ENCODE measurements at places on chromosomes 7 and 10. TPM values are rescaled to one million over a fixed set of nuclear protein-coding genes. Genes with fewer than 3 reads are reported as not detected.
A peak's percentile ranks its signal among the peaks of the same experiment; 100 is the strongest.

- no peak for DNase-seq
These were observed 18.4 kb downstream of the IFT22 start for GRCh38 chr7:101303102-101303701.

ZNF239 gene
- total RNA-seq, result 12.7 TPM

DNA sequence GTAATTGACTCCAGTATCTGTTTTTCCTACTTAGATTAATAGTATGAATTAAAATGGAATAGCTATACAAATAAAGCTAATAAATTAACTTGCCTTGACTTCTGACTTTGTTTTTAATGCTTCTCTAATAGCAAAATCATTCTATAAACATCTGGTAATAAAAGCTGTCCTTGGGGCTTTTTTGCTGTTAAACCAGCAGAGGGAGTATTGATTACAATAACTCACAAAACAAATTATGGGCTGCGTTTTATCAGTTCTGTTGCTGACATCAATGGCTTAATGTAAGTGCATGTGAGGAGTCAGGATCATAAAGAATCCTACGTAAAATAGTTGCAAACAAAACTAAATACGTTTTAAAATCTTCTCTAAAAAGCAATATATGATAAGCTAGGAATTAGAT is 667.8 kb downstream of the PCDH15 start:
- DNase-seq, result no peak

SFTPD gene
- not detected for total RNA-seq

DNA sequence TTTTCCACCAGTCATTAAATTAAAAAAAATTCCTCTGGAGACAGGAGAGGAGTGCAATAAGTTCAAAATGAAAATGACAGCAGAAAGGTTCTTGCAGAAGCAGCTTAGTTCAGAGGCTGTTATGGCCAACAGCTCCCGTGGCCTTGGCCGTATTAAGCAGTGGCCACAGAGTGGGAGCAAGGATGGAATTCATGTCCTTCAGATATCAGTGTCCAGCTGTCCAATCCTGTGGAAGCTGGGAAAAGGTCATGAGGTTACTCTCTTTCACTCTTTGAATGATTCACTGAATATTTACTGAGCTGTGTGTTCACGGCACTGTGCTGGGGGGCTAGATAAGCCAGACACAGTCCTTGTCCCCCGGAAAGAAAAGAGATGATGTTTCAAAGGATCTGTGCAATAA is 231.8 kb downstream of the BMPER start:
- DNase-seq, result peak; percentile 23

DNA sequence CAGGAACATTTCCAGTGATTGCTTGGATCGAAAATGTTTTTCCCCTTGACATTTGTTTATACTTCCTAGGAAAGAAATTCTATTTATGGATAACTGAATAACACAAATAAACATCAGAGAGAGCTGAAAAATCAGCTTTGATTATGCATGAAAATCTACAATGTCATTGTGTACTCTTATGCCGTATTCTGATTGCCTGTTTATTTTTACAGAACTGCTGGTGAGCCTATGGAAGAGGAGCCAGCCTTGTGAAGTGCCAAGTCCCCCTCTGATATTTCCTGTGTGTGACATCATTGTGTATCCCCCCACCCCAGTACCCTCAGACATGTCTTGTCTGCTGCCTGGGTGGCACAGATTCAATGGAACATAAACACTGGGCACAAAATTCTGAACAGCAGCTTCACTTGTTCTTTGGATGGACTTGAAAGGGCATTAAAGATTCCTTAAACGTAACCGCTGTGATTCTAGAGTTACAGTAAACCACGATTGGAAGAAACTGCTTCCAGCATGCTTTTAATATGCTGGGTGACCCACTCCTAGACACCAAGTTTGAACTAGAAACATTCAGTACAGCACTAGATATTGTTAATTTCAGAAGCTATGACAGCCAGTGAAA is 121.5 kb downstream of the TWIST1 start:
- peak; percentile 8 for DNase-seq

- DNase-seq, result peak; percentile 75
These were observed 45.9 kb downstream of the SGMS1 start for GRCh38 chr10:50577681-50578350.

DNA sequence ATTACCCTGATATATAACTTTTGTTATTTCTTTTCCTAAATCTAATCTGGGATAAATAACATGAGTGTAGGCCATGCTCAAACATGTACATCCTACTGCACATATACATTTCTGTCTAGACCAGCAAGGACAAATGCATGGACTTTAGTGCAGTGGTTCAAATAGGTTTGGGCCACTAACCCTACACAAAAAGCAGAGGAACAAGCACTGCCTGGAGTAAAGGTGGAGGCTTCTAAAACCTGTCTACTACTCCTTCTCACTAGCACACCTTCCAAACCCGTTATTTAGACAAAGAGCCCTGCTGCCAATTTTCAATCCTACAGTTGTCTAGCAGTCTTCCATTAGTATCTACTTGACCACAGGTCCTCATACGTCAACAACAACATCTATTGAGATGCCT is 34.8 kb downstream of the SGCE start:
- no peak for DNase-seq

TMEM139 gene
- not detected for total RNA-seq

DNA sequence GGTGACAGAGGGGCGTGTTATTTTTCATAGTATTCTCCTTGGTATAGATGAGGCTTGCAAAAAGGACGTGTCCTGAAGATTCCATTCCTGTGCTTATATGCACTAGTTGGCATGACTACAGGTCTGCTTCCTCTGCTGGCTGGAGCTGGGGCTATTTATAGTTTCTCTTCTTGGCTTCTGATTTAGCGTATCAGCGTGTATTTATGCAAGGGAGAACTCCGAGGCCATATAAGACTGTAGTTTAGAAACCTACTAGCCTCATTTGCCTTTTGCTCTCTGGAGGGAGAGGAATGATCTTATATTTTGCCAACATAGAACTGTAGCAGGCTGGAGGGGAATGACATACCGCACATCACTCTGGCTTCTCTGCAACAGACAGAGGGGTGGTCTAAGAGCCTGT is 39.7 kb downstream of the CACNB2 start:
- DNase-seq, result peak; percentile 87

GPC2 gene
- 1.4 TPM for total RNA-seq

ASB15 gene
- not detected for total RNA-seq

- DNase-seq, result no peak
These were observed 534.6 kb upstream of the POM121L12 start for GRCh38 chr7:52500841-52501240.

- peak; percentile 42 for DNase-seq
These were observed 478.0 kb downstream of the KCNMA1 start for GRCh38 chr10:77159538-77160110.

DNA sequence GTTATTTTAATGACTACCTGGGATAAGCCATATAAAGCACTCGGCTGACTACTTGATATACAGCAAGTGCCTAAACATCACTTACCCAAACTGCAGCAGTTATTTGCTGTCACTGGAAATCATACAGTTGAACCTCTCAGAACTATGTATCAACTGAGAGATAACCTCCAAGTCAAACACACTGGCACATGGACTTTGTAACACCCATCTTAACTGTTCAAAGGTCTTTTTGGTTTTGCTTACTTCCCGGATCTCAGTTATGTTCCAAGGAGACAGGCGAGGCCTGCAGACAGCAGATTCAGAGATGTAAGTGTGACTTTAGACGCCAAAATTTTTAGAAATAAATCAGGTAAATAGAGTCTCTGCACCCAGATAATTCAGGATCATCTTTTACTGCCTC is 34.6 kb upstream of the DAGLB start:
- DNase-seq, result no peak

GRCh38 chr7:91852263-91852741 is 28.2 kb downstream of the MTERF1 start:
- DNase-seq, result peak; percentile 12

DNA sequence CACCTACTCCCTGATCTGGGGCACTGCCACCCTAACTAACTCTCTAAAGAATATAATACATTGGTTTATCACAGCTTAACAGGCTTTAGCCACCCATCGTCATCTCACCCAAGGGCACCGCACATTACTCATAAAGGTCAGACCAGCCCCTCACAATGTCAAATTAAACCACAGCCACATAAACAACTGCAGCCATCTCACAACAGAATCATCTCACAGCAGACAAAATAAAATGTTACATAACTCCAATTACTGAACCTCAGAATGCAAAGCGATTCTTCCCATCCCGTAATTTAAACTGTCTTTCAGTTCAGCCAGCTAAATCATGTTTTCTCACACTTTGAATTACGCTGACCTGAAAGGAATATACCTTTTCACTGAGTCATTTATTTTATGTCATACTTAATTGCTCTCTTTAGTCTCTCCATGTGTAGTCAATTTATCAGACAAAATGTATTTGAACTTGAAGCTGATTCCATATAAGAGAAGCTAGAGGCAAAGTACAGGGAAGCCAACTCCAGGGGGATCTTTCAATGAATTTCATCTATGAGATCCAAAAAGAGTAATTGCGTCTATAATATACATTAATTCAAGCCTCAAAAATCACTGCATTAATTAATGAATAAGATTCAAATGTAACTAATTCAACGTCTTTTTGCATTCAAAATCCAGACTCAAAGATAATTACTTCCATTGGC is 96.9 kb upstream of the NEBL start:
- no peak for DNase-seq

CELF2 gene
- 5.6 TPM for total RNA-seq

- no peak for DNase-seq
These were observed 332.8 kb downstream of the PLXNA4 start for GRCh38 chr7:132243463-132243862.

FZD1 gene
- 3.6 TPM for total RNA-seq

DNA sequence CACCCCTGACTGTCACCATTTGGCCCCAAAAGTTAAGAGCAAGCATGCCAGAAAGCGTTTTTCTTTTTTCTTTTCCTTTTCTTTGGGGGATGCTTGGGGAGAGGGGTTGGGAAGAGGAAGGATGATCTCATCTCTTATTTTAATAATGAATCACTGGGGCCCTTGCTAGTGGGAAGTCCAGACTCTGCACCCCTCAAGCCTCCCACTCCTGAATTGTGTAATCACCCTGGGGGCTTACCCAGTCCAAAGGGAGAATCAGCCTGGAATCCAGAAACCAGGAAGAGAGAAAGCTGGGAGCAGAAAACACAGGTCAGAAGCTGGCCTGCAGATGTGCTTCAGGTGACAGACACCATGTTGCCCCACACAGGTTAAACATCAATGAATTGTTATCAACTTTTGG is 14.7 kb upstream of the HABP2 start:
- no peak for DNase-seq

LDB1 gene
- total RNA-seq, result 47.9 TPM

DNA sequence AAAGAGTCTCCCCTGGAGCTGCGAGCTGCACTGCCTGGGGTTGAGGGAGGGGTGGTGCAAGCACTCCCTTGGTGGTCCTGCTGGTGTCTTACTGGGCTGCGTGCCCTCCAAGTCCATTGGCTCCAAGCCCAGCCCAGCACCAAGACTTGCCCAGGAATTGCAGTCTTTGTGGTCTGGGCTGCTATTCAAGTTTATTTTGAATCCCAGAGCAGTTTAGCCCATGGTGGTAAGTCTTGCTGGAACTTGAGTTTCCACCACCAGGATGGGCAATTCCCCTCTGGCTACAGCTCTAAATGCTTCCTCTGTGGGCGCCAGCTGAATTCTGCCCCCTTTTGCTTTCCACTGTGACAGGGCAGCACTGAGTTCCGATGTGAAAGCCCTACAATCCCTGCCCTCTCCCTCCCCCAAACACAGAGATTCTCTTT is 25.1 kb downstream of the GALNT11 start:
- peak; percentile 52 for DNase-seq

DNA sequence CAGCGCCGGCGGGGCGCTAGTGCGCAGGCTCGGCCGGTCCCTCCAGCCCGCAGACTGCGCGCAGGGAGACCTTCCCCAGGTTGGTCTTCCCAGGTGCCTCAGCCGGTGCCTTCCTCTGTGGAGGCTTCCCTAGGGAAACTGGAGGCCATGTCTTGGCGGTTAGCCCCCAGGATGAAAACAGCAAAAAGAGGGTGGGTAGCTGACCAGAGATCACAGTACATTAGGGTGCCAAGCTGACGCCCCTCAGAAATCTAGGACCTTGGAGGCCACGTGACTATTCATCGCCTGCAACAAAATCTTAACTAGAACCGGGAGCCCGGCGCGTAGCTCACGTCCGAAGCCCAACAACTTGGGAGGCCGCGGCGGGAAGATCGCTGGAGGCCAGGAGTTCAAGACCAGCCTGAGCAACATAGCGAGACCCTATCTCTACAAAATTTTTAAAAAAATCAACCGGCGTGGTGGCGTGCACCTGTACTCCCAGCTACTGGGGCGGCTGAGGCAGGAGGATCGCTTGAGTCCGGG is 327 bp upstream of the FIS1 start:
- DNase-seq, result no peak

- DNase-seq, result no peak
These were observed 42.2 kb upstream of the HSPB1 start for GRCh38 chr7:76260171-76260703.

Data from IMR-90 (cell line).